Fibroblast of lung (primary cell): ENCODE measurements at places on chromosomes 6 and 20. TPM values are rescaled to one million over a fixed set of nuclear protein-coding genes. Genes with fewer than 3 reads are reported as not detected.

The CALHM4 gene
- not detected in 2 replicates for polyA plus RNA-seq

The ULBP1 gene
- 1.1 and 2.1 TPM in 2 replicates for polyA plus RNA-seq

The PSORS1C2 gene
- polyA plus RNA-seq = not detected in 2 replicates

The STX11 gene
- 4.1 and 6.6 TPM in 2 replicates for polyA plus RNA-seq

The NKAPL gene
- 1.2 and 1.4 TPM in 2 replicates for polyA plus RNA-seq

The FRS3 gene
- polyA plus RNA-seq = 2.4 and 2.6 TPM in 2 replicates

The PGM3 gene
- 74.0 and 107 TPM in 2 replicates for polyA plus RNA-seq

The DDX43 gene
- polyA plus RNA-seq = 1.0 and 1.5 TPM in 2 replicates

The LCA5 gene
- 1.9 and 3.3 TPM in 2 replicates for polyA plus RNA-seq

The PPDPF gene
- 29.7 and 34.0 TPM in 2 replicates for polyA plus RNA-seq

The TSBP1 gene
- polyA plus RNA-seq = not detected in 2 replicates

The BMP7 gene
- not detected in 2 replicates for polyA plus RNA-seq

The MROH8 gene
- 1.7 and 2.9 TPM in 2 replicates for polyA plus RNA-seq

The FAM217A gene
- polyA plus RNA-seq = not detected in 2 replicates
